ENCODE measurements at places on chromosomes 2 and 18.

GRCh38 chr18:45774065-45774521, 50.1 kb downstream of the SLC14A1 start:
- peak; percentile 31 for DNase-seq

- no peak for DNase-seq
These were observed 43.1 kb upstream of the LONRF2 start for GRCh38 chr2:100365434-100365833.

DNA sequence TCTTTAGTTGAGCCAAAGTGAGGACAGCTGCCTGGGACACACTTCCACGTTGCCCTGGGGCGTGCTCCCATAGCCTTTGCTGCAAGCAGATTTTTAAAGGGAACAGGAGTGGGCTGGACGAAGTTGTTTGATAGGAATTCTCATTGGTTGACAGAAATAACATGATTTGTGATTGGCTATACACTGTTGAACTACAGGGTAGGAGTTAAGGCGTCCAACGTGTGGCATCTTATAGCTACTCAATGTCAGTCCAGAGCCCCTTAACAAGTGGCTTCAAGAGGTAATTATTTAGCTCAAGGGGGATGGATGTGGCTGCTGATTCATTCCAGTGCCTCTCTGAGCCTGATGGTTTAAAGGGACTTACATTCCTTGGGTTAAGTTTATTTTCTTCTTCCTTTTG, 65.5 kb downstream of the ACAA2 start:
- no peak for DNase-seq

GRCh38 chr18:28541276-28541930, 364.5 kb upstream of the CDH2 start:
- DNase-seq: no peak

DNA sequence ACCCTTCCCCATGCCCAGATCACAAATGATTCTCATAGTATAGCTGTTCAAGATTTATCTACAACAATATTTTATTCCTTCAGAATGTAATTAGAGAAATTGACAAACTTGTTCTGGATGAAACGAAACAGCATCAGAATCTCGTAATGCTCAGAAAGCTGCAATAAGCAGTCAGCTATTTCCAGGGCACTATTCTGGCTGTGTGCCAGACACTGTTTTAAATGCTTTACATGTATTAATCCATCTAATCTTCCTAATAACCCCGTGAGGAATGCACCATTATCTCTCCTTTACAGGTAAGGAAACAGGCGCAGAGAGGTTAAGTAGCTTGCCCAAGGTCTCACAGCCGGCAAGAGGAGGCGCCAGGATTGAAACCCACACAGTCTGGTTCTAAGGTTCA, 10.1 kb upstream of the LYPD6B start:
- no peak for DNase-seq

- no peak for DNase-seq
These were observed 35.7 kb downstream of the C18orf63 start for GRCh38 chr18:74351354-74351753.

DNA sequence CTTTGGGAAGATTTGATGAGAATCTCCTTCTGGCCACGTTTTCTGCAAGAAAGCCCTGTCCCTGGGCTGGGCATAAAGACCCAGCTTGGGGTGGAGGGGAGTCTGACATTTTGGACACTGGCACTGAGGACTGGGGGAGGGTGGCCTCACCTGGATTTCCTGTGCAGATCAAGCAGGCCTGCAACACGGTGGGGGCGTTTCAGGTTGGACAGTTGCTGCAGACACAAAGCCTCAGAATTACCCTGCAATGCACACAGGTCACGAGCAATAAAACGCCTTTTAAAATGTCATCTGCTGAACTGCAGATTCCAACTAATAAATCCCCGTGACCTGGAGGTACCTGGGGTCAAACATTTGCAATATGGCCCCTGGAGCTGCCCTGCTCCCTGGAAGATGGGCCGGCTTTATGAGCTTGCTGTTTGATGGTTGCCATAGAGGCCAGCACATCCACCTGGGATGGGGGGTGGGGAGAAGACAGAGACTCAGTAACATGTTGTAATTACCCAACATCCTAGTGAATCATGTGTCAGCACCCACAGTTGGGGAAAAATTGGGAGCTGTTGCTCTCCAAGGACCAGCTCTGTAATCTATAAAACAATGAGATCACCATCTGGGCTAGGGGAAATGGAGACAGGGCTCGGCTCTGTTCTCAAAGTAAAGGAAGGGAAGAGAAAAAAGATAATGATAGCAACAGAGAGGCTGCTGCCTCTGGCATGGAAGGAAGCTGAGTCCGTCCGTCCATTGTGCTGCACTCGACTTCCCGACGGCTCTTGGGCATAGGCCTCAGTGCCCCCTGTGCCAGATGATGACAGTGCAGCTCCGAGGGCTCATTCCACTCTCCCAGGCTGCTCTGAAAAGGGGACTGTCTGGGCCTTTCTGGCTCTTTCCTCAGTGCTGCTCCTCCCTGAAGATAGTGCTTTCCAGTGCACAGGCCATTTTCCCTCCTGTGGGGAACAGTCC, 340.3 kb downstream of the CYRIA start:
- DNase-seq: no peak

- no peak for DNase-seq
These were observed 26.9 kb downstream of the GALM start for GRCh38 chr2:38692636-38693318.

DNA sequence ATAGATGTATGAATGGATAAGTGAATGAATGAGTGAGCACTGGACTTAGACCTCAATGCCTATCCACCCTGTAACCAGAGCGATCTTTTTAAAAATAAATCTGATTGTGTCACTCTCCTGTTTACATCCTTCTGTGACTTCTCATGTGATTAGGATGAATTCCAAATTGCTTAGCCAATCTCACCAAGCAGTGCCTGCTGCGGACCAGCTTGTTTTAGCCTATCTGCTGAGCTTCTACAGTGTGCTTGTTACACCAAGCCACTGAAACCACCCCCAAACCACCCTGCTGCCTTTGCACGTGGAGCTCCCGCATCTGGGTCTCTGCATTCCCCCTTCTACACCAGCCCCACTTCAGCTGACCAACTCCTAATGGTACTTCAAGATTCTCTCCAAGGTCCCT, 265.4 kb downstream of the EN1 start:
- DNase-seq: no peak

DNA sequence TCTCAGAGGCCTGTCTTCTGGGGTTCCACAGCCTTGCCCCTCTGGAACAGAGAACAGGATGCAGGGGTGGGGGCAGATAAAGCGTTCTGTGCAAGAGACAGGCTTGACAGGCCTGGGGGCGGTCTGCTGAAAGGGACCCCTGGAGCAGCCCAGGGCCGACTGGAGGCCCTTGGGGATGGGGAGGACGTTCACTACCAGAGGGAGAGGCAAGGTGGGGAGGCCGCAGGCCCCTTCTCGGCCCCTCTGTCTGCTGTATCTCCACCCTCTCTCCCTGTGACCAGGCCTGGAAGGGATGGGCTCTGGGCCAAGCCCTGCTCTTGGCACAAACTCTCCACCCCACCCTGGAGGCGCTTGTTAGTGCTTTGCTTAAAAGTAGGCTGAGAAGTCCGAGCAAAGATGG, 27.3 kb upstream of the INHBB start:
- no peak for DNase-seq

DNA sequence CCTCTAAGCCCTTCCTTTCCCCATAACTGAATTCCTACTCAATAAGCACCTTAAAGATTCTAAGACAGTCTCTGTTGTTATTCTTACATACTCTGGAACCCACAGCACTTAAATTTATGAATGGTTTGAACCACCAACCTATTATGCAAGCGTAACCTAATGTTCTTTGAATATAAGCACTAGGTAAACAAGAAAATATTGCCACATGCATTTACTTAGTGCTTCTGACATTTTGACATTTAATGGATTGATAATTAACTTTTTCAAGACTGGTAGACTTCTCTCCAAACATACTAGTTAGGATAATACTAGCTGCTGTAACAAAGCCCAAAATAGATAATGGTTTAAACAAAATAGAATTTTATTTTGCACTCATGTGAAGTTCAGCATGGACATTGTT, 164.8 kb downstream of the ARHGAP15 start:
- DNase-seq: no peak

- no peak for DNase-seq
These were observed 46.6 kb downstream of the GBX2 start for GRCh38 chr2:236121546-236121945.

DNA sequence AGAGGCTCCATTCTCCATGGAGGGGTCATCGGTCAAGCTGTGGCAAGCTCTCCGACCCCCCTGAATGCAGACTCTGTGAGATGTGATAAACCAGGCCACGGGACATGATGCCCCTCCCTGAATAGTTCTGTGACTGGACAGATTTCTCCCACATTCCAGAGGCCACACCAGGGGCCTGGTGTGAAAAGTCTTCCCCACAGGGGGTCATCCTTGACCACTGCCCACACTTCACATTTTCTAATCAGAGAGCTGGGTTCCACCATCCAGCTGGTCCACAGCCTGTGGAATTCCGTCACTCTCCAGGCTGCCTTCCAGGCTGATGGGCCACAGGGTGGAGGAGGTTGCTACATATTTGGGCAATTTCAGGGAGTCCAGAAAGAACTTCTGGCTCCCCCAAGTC, 51.3 kb upstream of the CYRIA start:
- DNase-seq: no peak

DNA sequence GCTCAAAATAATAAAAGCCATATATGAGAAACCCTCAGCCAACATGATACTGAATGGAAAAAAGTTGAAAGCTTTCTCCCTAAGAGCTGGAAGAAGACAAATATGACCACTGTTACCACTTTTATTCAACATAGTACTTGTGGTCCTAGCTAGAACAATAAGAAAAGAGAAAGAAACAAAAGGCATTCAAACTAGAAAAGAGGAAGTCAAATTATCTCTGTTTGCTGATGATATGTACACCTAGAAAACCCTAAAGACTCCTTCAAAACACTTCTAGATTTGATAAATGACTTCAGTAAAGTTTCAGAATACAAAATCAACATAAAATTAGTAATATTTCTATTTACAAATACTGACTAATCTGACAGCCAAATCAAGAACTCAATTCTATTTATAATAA, 328.8 kb upstream of the GCFC2 start:
- DNase-seq: no peak

DNA sequence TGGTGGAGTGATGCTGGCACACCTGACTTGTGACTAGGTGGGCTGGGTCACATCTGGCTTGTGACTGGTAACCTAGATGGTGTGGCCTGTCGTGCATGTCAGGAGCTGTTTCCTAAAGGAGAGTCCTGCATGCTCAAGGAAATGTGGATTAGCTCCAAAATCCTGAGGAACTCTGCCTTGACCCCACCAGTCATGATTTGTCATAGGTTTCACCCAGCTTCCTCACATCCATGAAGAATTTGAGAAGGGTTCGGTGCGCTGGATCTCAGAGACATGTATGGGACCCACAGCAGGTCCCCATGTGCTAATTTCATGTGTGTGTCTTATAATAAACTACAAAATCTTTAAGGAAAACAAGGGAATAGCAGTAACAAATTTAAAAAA, 107.2 kb downstream of the COL6A3 start:
- DNase-seq: no peak

DNA sequence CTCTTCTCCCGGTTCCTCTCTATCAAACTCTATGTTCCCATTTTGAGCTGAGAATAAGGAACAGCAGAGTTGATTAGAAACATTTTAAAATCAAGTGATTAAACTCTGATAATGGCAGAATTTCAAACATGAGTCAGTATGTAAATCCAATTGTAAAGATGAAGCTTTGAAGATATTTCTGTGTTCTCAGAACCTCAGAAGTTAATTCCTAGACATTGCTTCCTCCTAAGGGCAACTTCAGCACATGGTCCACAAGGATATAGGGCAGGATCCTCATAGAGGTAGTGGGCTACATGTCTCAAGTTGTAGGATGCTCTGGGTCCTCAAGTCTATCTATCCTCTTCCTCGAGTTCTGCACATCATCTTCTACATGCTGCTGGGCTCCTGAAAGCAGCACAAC, 46.3 kb downstream of the QPCT start:
- no peak for DNase-seq

DNA sequence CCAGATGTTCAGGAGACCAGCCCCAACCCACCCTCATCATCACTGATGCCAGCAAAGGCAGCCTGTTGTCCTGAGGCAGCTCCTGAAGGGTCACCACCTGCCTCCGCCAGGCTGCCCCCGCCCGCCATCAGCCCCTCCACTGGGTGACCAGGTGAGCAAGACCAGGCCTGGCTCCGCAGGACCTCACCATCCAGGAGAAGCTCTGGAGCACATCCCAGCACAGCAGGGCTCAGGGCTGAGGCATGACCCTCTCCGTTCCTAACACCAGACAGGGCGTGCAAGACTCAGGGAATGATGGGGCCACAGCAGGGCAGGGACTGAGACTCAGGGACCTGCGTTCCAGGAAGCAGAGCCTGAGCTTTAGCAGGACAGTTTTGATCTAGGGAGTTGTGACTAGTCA, 218.8 kb upstream of the RAB6C start:
- DNase-seq: no peak

GRCh38 chr18:63564021-63564420, 21.9 kb downstream of the SERPINB12 start:
- no peak for DNase-seq

DNA sequence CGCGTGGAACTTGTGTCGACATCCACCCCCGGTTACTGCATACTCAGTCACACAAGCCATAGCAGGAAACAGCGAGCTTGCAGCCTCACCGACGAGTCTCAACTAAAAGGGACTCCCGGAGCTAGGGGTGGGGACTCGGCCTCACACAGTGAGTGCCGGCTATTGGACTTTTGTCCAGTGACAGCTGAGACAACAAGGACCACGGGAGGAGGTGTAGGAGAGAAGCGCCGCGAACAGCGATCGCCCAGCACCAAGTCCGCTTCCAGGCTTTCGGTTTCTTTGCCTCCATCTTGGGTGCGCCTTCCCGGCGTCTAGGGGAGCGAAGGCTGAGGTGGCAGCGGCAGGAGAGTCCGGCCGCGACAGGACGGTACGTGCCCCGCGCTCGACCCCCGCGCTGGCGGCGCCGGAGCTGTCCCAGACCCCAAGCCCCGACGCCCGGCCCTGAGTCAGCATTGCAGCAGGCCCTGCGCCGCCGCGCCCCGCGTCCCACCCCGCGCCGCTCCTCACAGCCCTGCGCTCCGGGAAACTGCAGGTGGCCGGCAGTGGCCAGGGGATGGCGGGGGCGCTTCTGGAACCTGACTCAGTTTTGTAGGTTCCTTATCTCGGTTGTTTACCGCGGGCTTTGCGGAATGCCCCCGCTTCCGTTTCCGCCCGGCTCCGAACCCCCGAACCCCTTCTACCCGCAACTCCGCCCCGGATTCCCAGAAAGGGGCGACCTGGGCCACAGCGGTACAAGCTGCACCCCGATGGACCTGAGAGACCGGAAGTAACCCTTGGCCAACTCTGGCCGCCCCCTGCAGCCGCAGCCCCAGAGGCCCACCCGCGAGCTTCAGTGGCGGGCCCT, at the start of gene CFLAR:
TSS of gene CFLAR (plus strand) at position 50 of the 844 bp plus-strand sequence. CDS start 13,702 bp downstream, outside the sequence.
- peak; percentile 57 for DNase-seq

DNA sequence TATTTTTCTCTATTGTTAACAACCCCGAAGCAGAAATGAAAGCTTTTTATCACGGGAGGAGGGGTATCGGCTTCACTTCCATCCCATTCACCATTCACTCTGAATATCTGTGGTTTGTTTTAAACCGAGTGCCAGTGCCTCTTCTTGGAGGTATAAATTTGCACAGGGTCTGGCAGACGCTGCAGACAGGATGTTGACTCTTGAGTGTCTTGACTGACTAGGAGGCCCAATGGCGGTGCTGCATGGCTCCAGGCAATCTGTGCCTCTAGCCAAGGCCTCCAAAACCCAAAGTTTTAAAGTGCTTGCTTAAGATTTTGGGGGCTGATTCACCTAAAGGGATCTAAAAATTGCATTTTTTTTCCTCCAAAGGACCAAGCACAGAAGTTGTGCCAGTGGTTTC, 183.8 kb downstream of the LTBP1 start:
- DNase-seq: no peak
